AG10803 (cell line): ENCODE measurements at places on chromosomes 2 and 18.

- peak; percentile 23 for DNase-seq
Observed at GRCh38 chr18:564708-565561, 15.2 kb upstream of the CETN1 start.

- DNase-seq, result no peak
Observed at GRCh38 chr2:38653715-38654527, 12.0 kb upstream of the GALM start.

GRCh38 chr2:238136820-238137537 is 1.5 kb upstream of the KLHL30 start:
- DNase-seq, result peak; percentile 85

DNA sequence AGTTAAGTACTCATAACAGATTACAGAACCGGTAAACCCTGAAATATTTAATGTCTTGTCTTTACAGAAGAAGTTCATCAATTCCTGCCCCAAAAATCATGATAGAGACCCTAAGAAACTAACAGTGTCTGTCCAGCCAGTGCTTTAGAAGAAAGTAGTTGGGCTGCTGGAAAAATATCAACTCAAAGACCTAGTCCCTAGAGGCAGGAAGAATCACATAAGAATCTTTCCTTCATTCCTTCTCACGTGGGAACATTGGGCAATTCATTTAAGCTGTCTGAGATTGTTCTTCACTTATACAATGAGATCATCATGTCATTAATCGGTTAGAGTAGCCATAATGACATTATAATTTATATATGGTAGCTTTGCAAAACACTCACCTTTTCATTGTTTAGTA is 156.4 kb downstream of the CCBE1 start:
- DNase-seq, result peak; percentile 74

GRCh38 chr18:68962623-68963022 is 164.7 kb downstream of the CCDC102B start:
- no peak for DNase-seq

DNA sequence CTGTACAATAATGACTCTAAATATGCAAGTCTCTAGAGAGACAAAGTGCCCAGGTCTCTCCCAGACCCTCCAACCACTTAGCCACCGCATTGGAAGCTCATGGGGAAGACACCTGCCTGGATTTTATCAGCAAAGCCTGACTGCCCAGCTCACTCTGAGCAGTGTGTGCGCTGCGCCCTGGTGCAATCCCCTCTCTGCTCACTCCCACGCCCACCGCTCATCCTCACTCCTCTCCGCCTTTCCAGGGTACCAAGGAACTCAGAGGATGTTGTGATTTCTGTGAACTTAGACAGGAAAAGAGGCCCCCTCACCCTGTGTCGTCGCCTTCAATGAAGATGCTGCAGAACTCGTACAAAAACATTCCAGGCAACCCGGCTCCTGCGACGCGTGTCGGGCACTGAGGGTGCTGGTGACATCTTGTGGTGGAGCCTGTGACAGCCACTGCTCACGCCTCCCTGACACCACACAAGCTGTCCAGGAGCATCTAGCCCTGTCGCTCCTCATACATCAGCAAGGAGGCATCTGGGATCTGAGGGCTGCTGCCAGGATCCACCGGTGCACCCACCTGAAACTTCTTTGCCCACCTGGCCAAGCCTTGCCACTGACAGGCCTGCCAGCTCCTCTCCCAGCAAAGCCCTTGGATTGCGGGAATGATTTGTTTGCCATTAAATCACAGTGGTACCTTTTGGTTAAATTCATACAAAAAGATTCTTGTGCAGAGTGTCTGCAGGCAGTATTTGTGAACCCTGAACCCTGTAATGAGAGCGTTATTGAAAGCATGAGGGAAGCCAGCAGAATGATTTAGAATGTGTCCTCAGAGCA is 220.4 kb downstream of the ZNF516 start:
- peak; percentile 5 for DNase-seq

GRCh38 chr18:21264651-21265050 is 22.6 kb downstream of the GREB1L start:
- no peak for DNase-seq

DNA sequence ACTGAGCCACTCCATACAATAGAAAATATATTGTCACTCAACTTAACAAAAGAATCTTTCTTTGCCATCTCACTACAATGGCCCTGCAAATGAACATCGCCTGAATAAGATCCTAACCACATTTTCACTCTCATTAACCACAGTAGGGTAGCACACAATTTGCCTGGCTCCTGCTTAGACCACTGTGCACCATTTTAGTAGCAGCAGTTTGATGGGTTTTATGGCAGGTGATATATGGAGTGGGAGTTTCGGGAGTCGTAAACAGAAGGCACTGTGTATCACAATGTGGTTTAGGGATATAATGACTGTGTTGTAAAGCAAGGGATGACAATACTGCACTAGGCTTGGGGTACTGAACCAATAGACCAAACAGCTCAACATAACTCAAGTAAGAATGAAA is 617.4 kb downstream of the BCL11A start:
- no peak for DNase-seq

DNA sequence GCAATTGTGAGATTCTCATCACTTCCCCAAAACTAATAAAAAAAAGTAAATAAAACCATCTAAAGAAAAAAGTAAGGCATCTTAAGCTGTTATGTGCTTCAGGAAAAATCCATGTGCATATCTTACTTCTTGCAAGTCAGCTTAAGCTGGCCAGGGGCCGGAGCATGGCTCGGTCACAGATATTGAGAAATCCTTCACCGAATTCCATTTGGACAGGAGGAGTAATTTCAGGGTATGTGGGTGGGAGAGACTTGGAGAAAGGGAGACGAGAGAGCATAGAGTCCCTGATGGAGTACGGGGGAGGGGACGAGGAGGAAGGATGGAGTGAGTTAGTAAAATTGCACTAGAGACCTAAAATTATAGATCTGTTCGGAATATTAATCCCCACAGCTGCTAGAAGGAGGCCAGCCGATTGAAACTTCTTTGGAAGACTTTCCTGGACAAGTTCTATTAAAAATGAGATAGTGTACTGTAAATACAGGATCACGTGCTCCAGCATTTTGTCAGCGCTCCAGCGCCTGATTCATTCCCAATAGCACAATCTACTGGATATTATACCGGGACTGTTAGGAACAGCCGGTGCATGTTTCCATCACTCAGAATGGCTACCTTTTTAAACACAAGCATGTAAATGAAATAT is 438.5 kb downstream of the ZNF516 start:
- DNase-seq, result no peak

GRCh38 chr2:188970211-188970610 is 4.0 kb upstream of the COL3A1 start:
- peak; percentile 65 for DNase-seq

DNA sequence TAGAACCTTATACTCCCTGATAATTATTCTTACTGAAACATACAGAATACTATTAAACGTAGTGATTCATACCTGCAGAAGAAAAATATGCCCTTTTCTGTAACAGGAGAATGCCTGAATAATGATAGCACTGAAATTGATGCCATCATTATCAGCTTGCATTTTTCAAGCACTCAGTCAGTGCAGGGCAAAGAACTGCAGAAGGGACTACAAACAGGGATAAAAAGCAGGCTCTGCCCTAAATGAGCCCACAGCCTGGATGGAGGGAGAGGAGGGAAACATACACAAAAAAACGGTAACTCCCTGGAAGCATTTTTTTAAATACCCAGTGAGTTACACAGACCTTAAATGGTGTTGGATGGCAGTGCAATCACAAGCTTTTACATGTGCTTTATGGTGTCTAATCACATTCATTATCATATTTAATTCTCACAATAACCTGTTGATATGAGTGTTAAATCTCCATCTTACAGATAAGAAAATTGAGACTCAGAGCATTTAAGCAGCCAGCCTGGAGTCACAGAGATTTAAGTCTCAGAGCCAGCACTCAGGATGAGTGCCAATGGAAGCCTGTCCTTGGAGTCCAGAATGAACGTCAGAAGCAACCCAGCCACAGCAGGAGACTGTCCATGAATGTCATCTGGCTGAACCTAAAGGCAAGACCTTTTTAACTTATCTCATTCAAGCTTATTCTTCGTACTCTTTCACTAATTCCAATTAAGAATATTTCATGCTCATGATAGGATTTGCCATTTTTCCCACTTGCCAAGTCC is 139.3 kb upstream of the CTNNA2 start:
- DNase-seq, result no peak

GRCh38 chr2:214775971-214776370 is 33.5 kb downstream of the BARD1 start:
- no peak for DNase-seq

- DNase-seq, result no peak
Observed at GRCh38 chr2:226413498-226414130, 386.0 kb downstream of the IRS1 start.

- DNase-seq, result no peak
Observed at GRCh38 chr2:192215096-192215877, 20.6 kb upstream of the TMEFF2 start.

DNA sequence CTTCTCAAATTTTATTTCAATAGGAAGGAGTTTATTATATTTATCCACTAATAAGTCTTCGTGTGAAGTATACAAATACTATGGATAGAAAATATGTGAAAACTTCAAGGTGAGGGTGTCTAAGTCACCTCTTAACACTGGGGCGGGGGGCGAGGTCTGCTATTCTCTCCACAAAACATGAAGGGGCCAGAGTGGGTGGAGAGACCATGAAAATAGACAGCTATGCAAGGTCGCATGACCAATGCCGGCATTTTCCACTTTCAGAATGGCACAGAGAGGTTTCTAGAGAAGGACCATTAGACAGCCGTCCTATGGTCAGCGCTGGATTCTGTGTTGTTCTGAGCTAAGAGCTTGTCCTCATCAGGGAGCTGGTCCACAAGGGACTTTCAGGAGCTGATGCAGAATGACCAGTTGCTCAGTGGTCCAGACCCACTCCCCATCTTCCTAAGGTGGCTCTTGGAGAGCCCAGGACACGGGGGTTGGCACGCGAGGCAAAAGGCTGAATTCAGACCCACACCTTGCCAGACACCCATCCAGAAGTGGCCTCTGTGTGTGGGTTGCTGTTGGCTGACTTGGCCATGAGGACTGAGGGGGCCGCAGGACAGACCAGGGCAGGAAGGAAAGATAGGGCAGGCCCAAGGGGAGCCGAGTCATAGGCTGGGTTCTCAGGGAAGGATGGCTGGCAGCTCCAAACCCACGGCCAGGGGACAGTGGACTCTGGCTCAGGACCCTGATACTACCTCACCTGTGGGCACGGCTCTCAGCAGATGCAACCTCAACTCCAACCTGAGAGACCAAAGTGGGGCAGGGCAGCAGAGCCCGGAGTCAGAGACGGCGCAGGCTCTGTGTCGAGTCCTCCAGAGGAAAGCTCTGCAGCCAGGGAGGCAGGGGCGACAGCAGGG is 69.8 kb downstream of the NDUFA10 start:
- no peak for DNase-seq

DNA sequence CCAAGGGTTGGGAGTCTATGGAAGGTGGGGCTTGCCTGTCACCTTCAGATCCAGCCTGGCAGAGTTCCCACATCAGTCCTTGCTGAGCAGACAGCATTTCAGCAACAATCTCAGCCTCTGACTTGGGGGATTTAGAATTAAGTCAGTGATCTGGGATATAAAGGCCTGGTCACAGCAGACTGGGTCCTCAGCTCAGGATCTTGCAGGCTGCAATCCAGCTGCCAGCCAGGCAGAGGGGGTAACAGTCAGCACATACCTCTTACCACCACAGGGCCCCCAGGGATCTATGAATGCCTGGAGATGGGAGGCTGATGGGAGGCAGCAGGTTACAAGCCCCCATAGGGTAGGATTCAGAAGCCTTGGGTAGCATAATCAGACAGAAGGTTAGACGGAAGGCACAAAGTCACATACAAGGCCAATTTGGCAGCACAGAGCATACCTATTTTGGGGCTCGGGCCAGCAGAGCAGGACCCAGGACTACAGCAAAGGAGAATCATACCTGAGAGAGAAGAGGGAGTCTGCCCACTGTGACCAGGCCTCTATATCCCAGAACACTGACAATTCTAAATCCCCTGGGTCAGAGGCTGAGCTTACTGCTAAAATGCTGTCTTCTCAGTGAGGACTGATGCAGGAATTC is 163.5 kb downstream of the MTCL1 start:
- DNase-seq, result no peak

DNA sequence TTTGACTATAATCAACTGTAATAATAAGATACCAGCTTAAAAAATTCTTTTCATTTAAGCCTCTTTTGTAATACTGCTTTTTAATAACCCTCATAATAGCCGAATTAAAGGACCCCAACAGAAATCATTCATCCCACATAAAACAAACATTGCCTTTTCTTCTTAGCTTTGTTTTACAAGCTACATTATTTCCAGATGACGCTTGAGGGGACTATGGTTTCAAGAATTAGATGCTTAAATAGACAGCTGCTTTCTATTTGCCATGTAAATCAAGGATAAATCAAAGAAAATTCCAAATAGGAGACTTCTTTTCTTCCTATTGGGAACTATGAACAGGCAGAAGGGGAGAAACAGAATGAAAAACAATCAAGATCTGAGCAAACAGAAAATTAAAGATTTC is 200.7 kb upstream of the SMAD7 start:
- DNase-seq, result no peak

- no peak for DNase-seq
Observed at GRCh38 chr2:171247741-171248662, 87.3 kb upstream of the TLK1 start.

GRCh38 chr18:41763361-41763760 is 191.7 kb upstream of the PIK3C3 start:
- DNase-seq, result no peak

DNA sequence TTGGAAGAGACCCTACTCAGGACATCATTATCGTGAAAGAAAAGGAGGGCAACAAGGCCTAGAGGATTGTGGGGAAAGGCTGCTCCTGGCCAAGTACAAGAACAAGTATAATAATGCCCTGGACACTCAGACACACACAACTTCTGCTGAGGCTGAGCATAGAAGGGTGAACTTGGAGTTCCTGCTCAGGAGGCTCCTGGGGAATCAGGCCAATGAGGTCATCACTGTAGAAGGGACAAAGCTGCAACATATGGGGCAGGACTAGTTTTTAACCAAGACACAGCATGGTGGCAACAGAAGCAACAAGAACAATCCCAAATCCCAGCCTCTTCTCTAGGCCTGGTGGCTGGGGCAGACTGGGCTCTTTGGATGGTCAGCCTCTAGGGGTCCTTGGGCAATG is 102.6 kb downstream of the POLR1A start:
- no peak for DNase-seq

DNA sequence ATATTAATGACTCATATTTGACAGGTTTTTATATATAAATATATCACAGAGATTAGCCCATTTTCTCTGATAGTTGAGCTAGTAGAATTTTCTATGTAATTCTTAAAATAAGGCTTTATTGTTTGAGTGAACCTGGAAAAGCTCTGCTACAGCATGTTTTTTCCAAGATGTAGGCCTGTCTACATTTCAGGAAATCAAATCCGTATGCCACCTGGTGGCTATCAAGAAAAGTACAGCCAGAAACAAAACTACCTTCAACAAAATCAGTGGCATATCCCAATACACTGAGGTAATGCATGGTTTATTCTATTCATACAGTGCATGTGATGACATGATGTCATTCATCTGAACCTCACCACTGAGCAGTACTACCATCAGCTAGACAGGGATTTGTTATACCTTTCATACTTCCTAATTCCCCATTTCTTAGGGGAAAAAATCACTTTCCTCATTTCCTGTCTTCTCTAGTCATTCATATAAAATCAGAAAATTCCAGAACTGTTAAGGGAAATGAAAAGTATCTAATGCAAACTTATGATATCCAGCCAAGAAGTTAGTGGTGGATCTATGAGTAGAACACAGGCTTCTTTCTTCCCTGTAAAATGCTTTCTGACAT is 310.4 kb upstream of the SYT4 start:
- peak; percentile 45 for DNase-seq
